A549 treated with GW870086 at 1 μM for 4 hours (cell line): ENCODE measurements at places on chromosomes 5 and 9. TPM values are rescaled to one million over a fixed set of nuclear protein-coding genes. Genes with fewer than 3 reads are reported as not detected.

SLC34A3 gene
- 0.06 to 0.17 TPM (median 0.11 TPM) in 5 replicates for total RNA-seq

PCDHB11 gene
- 0.08 to 0.12 TPM (median 0.10 TPM) in 4 of 5 replicates, not detected in the other for total RNA-seq

AFF4 gene
- total RNA-seq: 17.4 to 31.0 TPM (median 27.5 TPM) in 5 replicates

PTGS1 gene
- 1.0 to 1.8 TPM (median 1.4 TPM) in 5 replicates for total RNA-seq

HTR1A gene
- total RNA-seq: not detected in 5 replicates

IRX4 gene
- 0.25 to 0.53 TPM (median 0.45 TPM) in 5 replicates for total RNA-seq

EIF4E1B gene
- not detected in 5 replicates for total RNA-seq

IL7R gene
- total RNA-seq: 0.17 to 0.42 TPM (median 0.29 TPM) in 5 replicates

NMUR2 gene
- 0.08 to 0.13 TPM in 2 of 5 replicates, not detected in the others for total RNA-seq

PCA3 gene
- not detected in 5 replicates for total RNA-seq

NEUROG1 gene
- total RNA-seq: not detected in 5 replicates
